GM23248 (cell line): ENCODE measurements at places on chromosomes 12 and 14. TPM values are rescaled to one million over a fixed set of nuclear protein-coding genes. Genes with fewer than 3 reads are reported as not detected.

DNA sequence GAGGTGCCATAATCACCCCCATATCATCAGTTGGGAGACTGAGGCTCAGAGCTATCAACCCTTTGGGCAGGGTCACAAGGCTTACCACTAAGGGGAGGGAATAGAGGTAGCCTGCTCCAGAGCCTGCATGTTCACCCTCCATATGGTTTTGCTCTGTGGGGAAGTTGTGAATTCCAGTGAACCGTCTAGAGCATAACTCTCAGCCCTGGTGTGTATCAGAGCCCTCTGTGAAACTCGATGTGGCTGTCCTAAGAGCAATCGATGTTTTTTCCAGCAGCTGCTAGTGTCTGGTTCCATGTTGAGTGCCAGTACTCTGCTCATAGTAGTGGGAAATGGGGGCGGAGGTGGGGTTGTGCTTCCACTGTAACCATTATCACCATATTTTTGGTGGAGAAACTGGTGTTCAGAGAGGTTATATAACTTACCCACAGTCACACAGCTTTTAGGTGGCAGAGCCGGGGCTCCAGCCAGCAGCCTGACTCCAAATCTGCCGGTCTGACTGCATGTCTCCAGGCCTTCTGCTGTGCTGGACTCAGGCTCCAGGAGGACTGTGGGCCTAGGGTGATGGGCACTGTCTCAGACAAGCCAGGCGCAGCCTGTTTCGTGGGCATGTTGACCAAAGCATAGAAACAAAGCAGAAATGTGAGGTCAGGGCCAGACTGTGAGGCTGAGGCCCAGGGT, 104.2 kb downstream of the ADCK1 start:
- DNase-seq: no peak

The ACOT4 gene
- 0.38 and 1.5 TPM in 2 replicates for total RNA-seq

The SRGAP1 gene
- 12.4 and 13.0 TPM in 2 replicates for total RNA-seq

- DNase-seq: peak; percentile 28
Measured at GRCh38 chr12:76241371-76241770, 106.8 kb downstream of the BBS10 start.

DNA sequence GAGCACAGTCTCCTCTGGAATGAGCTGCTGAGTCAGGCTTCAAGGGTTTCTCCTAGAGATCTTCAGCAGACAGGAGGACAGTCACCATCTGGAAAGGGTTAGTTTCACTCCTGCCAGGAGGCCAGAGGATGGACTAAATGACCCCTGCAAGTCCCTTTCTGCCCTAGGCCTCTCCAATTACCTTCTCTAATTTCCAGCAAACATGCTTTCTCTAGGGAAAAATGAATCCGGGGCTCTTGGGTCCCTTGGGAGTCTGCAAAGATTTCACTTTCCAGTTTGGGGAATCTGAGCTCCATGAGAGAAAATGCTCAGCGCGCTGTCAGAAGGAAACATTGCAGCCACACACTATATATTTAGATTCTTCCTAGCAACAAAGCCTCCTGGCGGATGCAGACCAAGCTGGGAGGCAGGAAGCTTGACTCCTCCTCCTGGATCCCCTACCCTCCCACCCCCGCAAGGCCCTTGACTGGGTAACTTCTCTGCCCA, 184.4 kb upstream of the CCND2 start:
- DNase-seq: peak; percentile 3
